ENCODE measurements at places on chromosomes 13 and 19.
A peak's percentile ranks its signal among the peaks of the same experiment; 100 is the strongest.

DNA sequence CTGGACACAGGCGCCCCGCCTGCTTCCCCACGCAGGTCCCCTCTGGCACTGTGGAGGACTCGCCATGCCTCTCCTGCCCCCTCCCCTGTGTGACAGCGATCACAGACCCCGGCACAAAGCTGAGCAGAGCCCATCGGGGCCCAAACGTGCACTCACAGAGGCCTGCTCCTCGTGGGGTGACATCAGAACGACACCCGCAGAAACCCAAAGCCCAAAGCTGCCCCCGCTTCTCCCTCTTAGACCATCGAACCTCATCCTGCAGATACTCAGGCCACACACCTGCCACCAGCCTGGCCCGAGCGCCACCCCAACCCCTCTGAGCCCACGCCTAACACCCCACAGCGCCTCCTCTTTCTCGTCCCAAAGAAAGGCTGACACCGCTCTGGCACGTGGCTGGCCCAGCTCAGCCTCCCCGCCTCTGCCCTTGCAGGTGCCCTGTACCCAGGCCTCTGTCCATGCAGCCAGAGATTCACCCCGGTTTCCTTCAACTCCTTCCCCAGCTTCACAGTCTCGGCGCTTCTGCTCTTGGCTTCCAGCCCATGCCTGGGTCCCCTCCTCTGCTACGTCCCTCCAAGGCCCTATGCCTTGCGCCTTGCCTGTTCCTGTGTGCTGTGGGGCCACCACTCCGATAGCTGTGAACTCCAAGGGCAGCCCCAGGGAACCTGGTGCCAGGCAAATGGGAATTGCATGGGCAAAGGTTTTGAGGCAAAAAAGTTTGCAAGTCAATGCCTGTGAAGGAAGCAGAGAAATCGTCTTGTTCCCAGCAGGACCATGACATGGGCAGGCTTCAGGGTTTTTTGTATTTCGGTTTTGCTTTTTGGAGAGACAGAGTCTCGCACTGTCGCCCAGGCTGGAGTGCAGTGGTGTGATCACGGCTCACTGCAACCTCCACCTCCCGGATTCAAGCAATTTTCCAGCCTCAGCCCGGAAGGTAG is 831 bp upstream of the CBARP start:
- no peak for DNase-seq

DNA sequence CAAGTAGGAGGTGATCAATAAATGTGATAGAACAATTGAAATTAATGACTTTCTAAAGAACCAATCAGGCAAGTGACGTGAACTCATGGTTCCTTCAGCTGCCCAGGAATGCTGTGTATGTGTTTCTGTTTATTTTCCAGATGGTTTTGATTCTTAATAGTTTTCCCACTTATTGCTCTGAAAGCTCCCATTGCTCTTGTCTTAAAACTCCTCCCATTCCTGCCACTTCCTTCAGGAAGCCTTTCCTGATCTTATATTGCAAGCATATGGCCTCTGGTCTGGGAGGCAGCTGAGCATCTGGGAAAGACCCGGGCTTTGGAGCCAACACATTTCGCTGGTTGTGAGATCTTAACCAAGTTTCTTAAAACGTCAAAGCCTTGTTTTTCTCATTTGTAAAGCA is 17.1 kb upstream of the LATS2 start:
- DNase-seq, result no peak

DNA sequence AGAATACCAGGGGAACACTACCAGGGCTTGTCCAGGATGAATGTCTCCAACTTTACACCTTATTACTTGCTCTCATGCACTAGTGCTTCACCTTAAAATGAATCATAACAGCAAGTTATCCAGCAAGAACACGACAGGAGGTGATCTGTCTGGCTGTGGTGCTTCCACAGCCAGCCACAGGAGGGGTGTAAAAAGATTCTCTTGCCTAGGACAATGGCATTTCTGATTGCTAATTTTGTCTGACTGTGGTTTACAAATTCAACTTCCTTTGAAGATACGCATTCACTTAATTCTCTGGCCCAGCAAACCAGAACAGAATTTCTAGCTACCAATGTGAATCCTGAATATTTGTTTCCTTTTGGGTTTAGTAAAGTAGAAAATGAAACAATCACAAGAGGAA is 23.1 kb upstream of the COG3 start:
- no peak for DNase-seq

DNA sequence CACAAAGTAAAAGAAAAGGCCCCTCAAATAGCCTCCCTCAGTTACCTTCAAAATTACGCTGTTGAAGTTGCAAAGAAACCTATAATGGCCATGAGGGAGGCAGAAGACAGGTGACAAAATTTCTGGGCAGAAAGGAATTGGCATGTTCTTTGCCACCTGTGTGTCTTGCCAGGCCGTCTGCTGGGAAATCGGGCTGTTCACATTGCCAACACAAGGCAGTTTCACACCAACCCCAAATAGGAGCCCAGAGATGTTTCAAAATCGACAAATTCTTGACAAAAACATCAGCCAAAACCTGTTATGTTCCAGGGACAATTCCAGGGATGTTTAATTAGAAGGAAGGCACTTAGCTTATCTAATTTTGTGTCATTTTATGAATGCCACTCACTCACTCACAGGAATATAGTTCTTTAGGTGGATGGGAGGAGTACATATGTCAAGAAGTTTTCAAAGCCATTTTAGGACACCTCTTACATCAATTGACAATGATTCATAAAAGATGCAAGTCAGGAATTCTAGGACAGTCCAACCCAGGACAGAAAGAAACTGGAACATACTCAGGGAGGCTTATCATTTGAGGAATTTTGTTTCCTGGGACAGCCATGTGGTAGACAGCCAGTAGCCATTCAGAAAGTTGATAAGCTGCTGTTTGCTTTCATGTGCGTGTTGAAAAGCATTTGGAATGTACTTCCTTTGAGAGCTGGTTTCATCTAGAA is 164.5 kb downstream of the RGCC start:
- DNase-seq, result no peak

GRCh38 chr13:39684531-39685137 is 29.2 kb downstream of the COG6 start:
- DNase-seq, result no peak

DNA sequence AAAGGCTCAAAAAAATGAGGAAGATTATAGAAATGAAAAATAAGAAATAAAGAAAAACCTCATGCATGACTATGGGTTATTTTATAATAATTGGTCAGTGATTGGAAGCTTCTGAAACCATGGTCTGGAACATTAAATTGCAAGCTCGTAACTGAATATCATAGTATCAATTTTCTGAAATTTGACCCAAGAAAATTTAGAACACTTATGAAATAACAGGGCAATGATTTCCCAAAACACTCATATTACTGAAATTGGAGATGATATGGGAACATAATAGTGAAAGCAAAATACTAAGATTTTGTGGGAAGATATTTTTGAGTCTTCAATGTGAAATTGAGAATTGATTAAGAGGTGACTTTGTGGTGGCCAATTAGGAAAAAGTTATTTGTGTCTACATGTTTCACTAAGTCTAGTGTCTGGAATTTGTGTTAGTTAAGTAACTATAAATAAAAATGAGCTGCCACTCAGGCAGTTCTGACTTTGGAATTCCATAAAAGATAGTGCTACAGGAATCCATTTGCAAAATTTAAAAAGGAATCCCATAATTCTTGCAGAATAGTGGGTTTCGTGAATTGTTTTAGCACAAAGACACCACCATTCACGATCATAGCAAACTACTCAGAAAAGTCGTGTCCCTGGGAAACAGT is 603.0 kb downstream of the LMO7 start:
- no peak for DNase-seq

GRCh38 chr19:48450441-48450840 is 4.7 kb downstream of the GRWD1 start:
- DNase-seq, result no peak

- no peak for DNase-seq
These were observed 1086.6 kb downstream of the UQCRFS1 start for GRCh38 chr19:28126135-28126898.

DNA sequence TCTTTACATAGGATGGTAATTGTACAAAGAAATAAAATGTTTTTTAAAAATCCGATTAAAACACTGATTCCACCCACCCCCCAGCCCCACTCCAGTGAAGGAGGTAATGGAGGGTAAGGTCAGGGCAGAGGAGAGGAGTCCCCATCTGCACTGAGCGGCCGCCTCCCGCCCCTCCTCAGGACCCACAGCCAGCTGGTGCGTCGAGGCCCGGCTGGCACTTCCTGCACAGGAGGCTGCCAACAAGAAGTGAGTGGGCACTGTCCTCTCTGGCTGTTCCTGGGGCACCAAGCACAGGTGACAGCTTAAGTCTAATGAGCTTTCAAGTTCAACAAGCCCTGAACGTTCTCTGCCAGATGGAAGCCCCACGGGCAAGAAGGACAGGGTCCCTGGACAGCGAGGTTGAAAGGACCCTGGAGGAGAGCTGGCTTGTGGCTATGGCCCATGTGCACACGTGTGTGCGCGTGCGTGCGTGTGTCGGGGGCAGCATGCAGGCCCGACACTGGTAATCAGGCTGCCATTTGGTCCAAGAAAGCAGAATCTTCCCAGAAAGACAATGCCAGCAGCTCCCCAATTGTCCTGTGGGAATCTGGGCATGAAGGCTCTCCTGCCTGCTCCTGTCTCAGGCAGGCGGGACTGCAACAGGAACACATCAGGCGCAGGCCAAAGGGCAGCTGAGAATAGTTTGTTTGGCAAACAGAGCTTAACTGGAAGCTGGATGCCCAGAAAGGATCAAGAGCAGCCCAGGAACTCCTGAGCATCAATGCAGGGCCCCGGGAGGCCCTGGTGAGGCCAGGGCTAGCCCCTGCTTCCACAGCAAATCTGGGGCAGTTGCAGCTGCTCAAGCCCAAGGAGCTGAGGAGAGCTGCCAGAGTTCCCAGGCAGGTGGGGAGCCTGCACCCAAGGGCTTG is 15.1 kb upstream of the EPHX3 start:
- DNase-seq, result no peak

- no peak for DNase-seq
These were observed 24.0 kb downstream of the MPND start for GRCh38 chr19:4367336-4367723.

DNA sequence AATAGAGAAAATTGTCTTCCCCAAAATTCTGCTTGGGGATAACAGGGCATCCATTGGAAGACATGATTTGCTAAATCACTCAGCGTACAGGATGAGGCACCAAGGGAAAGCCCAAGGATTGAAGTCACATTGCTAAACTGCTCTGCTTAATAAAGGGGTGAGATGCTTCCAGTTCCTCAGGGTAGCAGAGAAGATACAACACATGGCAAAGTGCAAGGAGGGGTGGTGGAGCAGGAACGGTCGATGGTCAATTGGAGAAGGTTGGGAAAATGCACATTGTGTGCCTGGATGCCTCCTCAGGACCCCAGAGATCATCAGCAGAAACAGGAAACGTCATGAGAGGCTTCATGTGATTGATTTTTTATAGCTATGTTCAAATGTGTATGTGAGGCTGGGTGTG is 116.3 kb upstream of the SOX1 start:
- no peak for DNase-seq

- no peak for DNase-seq
These were observed 17.4 kb downstream of the KLK2 start for GRCh38 chr19:50890422-50891252.

DNA sequence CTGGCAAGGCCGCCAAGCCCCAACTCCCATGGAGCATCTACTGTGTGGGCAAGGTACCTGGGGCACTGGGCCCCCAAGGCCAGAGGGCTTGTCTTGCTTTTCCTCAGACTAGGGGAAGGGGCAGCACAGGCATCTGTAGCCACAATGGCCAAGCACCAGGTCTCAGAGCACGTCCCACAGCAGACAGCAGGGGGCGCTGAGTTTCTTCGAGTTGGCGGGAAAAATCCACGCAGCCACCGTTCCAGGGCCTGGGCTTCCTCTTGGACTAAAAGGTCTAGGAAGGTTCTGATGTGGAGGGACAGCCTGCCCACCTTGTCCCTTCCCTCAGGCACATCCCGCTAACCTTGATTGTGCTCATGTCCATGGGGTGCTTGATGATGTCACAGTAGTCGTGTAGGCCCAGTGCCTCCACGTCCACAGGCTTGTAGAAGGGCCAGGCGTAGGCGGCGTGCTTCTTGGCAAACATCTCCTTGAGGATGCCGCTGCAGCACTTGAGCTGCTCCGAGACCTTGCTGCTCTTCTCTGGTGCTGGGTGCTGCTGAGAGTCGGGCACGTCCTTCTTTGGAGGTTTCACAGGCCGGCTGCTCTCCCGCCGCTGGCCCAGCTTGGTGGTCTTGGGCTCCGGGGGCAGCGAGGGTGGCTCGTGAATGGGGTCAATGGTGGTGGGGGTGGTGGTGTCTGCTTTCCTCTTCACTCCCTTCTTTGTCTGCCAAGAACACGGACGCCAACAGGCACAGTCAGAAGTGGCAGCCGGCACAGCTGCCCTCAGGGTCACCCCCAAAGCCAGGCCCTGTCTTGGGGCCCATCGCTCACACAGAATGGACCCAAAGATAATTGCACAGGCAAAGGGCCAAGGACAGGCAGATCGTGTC is 32.0 kb upstream of the EPHX3 start:
- DNase-seq, result peak; percentile 53

DNA sequence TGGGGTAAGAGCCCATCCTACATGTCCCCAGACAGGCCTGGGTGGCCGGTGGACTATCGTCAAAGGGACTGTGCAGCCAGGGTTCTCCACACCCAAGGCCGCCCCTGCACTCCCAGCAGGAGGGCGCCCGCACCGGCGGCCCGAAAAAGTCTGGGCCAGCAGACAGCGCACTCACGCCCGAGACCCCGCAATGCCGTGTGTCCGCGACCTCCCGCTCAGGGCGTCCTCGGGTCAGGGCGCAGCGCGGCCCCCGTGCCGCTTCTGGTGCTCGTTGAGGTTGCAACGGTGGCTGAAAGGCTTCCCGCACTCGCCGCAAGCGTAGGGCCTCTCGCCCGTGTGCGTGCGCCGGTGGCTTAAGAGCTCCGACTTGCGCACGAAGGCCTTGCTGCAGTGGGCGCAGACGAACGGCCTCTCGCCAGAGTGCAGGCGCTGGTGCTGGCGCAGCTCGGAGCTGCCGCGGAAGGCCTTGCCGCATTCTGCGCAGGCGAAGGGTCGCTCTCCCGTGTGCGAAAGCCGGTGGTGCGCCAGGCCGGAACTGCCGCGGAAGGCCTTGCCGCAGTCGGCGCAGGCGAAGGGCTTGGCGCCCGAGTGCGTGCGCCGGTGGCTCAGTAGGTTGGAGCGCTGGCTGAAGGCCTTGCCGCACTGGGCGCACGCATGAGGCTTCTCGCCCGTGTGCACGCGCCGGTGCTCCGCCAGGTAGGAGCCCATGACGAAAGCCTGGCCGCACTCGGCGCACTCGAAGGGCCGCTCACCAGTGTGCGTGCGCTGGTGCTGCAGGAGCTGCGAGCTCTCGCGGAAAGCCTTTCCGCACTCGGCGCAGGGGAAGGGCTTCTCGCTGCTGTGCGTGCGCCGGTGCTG is 2.8 kb upstream of the A1BG start:
- DNase-seq, result no peak

DNA sequence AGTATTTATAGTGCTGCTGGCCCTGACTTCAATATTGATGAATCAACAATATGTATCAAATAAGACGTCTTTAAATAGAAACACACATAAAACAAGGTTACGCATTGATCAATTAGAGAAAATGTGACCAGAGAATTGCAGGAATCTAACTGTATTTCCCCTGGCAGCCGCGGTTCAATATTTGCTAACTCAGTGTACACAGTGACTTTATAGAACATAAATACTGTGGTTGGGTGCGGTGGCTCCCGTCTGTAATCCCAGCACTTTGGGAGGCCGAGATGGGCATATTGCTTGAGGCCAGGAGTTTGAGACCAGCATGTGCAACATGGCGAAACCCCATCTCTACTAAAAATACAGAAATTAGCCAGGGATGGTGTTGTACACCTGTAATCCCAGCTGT is 22.8 kb upstream of the UPF3A start:
- DNase-seq, result peak; percentile 37

- no peak for DNase-seq
These were observed 7.9 kb upstream of the SERTAD3 start for GRCh38 chr19:40452016-40452415.
